ENCODE measurements at places on chromosomes 5 and 9.

DNA sequence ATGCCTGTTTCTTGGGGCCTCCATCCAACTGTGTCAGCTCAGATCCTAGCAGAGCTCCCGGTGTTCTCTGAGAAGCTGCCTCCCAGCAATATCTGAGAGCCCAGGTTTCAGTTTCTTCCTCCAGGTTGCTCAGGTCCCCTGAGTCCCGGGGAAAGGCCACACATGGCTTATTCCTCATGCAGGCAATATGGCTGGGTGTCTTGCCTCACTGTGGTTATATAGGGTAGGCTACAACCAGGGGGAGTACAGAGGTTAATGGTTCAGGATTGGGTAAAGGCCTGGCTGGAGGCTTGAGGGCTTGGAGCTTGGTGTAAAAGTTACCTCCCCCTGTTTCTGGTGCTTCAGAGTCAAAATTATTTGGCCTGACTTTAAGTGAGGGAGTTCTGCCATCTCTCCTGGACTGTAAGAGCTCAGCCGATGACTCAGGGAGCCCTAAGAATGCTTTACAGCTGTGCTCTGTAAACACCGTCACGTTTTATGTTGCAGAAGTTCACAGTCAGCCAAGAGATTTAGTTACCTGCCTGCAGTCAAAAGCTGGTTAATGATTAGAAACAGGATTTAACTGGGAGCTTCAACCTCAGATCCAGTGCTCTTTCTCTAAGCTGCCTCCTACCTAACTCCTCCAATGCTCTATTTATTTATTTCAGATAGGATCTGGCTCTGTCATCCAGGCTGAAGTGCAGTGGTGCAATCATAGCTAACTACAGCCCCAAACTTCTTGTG, 24.3 kb upstream of the UBAP2 start:
- DNase-seq: no peak

DNA sequence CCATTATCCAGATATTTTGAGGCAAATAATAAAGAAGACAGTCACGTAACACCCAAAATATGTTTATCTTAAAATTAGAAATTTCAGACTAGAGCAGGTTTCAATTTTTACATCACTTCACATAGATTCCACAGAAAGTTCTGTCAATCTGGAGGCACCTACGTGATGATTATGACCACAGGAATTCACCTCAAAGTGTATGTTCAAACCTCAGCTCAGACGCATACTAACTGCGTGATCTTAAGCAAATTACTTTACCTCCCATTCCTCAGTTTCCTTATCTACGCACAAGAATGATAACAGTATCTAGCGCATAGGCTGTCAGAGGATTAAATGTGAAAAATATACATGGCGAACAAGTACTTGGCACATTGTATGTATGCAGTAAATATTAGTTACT, 5.9 kb upstream of the CDH6 start:
- DNase-seq: no peak

- no peak for DNase-seq
These were observed 141.4 kb upstream of the OTULINL start for GRCh38 chr5:14440223-14440581.

DNA sequence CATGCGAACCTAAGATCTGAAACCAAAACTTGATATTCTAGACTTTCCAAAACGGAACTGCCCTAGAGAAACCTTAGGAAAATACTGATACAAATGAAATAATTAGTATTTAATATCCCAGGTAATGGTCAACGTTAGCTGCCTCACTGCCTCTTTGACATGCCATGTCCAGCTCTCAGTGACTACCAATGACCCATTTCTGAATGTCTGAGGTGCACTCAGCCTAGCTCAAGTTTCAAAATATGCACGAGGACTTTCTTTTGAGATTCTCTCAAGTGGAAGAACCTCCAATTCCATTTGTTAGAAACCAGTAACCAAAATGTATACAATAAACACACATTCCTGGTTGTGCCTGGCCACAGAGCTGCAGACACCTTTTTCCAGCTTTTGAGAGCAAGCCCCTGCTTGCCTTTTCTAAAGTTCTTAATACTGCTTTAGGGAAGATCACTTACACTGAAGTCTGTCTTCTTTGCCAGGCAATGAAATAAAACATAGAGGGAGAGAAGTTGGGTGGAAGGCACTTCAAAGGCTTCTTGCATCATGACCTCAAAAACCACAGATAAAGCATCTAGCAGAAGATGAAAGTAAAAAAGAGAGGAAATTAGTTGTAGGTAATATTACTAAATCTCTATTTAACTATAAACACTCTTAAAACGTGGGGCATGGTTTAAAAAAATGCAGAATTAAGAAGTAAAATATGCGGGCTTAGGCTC, 87.9 kb downstream of the MRPS27 start:
- DNase-seq: no peak

DNA sequence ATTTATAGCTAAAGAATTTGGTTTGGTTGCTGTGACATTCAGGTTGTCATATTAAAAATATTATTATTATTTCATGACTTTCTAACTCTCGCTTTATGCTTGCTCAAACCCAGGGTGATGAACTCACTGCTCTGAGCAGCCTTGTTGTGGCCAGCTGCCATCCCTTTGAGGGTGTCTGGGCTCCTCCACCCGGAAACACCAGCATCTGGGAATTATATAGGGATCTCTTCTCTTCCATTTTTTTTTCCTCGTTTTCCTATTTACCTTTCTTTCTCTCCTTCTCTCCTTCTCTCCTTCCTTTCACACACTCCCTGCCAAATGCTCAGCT, 355.8 kb upstream of the SMARCA2 start:
- no peak for DNase-seq

DNA sequence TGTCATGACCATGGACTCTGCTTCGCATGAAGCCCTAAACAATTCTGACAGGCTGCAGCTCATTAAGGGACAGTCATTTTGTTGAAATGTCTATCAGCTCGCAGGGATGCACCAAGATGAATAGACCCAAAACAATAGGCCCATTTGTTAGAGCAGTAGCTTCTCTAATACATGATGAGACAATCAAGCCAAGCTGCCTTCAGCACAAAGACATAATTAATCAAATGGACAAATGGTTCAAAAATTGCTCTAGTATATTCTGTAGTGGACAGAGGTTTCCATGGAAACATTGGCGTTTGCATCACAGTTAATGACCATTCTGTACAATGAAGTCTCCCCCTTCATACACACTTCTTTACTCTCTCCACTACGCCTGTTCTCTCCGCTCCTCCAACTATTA, 274.6 kb downstream of the ANXA1 start:
- no peak for DNase-seq

DNA sequence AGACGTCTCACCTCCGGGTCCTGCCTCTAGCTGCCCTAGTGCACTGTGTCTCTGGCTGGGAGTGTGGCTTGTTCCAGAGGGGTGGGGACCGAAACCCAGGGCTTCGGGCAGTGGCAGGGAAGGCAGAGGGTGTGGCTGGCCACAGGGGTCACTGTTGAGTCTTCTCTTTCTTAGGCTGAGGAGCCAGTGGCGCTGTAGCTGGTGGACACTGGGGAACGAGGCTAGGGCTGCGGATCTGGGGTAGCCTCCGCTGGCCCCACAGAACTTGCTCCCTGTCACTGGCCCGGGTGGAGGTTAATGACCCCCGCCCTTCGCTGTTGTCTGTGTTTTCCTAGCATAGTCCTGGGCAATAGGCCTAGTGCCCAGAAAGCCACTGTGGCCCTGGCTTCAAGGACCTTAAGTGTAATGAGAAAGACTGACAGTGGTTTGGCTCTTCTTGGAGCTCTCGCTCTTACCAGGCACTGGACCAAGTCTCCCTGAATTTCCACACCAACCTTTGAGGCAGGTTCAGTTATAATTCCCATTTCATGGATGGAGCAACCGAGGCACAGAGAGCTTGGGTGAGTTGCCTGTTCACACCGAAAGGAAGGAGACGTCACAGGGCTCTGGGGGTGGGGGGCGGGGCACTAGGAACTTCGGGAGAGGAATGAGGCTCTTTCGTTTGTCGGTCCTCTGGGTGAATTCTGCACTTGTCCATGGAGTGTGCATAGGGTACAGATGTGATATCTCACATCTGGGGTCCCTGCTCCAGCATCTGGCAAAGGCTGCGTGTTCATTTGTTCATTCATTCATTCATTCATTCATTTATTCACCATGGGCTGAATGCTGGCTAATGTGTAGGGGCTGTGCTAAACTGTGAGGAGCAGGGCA, 4.8 kb upstream of the IER5L start:
- no peak for DNase-seq

DNA sequence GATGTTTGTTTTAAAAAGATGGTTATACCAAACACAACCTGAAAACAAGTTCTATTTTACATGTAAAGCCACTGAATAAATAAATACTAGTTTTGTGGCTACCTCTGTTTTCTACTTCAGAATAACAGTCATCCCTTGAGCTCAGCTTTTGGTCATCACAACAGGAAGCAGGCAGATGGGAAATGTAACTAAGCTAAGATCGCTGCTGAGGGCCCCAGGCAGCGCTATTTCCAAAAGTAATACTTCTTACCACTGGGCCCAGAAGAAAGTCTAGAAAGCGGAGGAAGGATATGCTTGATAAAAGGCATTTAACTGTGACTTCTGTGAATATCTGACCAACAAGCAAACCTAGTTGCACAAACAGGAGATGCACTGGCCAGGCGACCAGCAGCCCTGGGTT, 61.4 kb downstream of the SERINC5 start:
- no peak for DNase-seq

DNA sequence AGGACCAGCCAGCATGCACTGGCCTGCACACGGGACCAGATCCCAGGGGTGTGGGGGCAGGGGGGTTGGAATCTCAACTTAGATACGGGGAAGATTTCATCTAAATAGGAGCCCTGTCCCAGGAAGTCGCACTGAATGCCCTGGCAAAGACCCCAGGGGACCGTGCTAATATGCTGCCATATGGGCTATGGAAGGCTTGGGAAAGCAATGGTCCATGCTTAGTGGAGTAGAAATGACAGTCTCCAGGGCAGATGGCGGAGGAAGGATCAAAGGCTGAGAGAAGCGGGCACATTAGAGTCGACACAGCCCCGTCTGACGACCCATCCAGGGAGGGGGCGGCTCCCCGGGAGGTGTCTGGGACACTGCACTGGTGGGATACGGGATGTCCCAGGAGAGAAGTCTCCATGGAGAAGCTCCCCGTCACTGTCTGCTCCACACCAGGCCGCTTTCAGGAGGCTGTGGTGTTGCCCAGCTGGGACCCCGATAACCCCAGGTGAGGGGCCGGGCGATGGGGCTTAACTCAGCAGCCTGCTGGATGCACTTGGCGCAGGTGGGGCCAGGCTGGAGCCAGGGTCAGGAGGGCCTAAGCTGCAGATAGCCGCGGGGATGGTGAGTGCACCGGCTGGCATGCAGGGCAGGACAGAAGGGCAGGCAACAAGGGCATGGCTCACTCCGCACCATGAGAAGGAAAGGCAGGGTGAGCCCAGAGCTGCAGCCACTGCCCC, 377.7 kb upstream of the IRX1 start:
- no peak for DNase-seq

DNA sequence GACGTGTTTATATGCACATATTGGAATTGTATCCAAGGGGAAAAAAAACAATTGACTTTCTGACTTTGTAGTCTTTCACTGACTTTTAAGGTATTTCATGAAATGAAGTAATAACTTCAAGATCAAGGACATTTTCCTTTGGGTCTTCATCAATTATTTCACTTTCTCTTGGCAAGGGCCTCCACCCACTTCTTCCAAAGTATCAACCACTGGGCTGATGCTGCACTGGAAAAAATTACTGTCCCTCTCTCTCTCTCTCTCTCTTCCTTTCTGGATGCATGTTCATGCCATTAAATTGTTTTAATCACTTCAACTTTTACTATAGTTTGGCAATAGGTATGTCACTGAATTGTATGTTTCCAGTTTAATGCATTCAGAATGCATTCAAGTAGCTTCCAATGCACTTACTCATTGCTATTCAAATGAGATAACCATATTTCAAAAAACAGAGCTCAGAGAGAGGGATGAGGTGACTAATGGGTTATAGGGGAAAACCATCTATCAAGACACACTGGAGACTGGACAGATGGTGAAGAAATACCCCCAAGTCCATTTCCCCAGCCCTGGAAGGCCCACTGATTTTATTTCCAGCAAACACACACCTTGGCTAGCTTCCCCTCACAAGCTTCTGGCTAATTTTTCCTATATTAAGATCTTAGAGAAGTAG, 585.3 kb downstream of the EBF1 start:
- no peak for DNase-seq

- DNase-seq: no peak
These were observed 110.2 kb downstream of the PJA2 start for GRCh38 chr5:109299557-109299956.

GRCh38 chr9:136754626-136755301, 3.3 kb downstream of the LCN8 start:
- DNase-seq: no peak

DNA sequence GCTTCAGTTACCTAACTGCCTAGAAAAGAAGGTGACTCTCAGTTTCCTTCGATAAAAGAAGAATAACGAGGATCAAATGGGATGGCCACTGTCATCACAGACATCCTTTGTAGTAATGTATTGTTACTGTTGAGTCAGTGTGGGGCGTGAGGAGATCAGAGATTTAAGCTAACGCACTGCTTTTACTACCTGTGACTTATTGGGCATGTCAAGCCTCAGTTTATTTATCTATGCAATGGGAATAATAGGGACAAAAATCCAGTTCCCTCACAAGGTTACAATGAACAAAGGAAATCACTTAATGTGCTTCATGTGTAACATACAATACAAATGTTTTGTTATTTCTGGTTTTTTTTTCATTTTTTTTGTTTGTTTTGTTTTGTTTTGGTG, 255 bp upstream of the TRPM6 start:
- no peak for DNase-seq

DNA sequence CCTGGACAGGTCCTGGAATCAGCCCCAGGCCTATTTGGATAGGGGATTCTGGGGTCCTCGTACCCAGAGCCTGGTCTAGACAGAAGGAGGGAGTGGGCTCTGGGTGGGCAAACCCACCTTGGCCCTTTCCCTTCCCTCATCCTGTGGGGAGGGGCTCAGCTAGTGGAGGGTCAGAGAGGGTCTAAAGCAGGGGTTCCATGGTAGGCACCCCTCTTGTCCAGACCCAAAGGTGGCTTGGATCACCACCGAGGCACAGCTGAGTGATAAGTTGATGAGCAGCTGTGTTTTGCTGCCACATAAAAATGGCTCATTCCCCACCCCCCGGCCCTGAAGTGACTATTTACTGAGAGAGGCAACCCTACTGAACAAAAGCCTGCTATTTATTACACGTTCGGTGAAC, 53.8 kb upstream of the KCNMB1 start:
- no peak for DNase-seq

- no peak for DNase-seq
These were observed 107.5 kb upstream of the MVB12B start for GRCh38 chr9:126219166-126219565.

- DNase-seq: no peak
These were observed 173.3 kb downstream of the DENND1A start for GRCh38 chr9:123756484-123757106.

- peak; percentile 6 for DNase-seq
These were observed 45.4 kb upstream of the MYOT start for GRCh38 chr5:137822158-137822764.

DNA sequence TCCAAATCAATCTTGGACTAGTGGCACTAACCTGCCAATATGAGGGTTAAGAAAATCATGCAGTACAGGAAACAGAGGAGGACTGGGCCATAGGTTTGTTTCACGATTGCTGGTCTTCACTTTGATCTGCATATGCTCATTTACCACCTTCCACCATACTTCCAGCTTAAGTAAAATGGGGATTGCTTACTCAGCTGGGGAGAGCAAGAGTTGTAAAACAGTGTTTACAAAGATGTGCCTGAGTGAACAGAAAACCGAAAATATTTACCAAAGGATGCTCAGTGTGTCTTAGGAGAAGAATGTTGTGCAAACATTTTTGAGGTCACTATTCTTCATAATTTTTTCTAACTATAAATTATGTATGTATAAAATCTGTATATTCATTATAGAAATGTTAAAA, 65.1 kb upstream of the DNAH5 start:
- no peak for DNase-seq

- DNase-seq: no peak
These were observed 86.9 kb downstream of the DAP start for GRCh38 chr5:10674096-10674495.

Measured in NCI-H1436 (cell line).